ENCODE measurements at places on chromosomes 13 and 19.

GRCh38 chr19:23571175-23571574 is 115.8 kb downstream of the ZNF675 start:
- no peak for DNase-seq

DNA sequence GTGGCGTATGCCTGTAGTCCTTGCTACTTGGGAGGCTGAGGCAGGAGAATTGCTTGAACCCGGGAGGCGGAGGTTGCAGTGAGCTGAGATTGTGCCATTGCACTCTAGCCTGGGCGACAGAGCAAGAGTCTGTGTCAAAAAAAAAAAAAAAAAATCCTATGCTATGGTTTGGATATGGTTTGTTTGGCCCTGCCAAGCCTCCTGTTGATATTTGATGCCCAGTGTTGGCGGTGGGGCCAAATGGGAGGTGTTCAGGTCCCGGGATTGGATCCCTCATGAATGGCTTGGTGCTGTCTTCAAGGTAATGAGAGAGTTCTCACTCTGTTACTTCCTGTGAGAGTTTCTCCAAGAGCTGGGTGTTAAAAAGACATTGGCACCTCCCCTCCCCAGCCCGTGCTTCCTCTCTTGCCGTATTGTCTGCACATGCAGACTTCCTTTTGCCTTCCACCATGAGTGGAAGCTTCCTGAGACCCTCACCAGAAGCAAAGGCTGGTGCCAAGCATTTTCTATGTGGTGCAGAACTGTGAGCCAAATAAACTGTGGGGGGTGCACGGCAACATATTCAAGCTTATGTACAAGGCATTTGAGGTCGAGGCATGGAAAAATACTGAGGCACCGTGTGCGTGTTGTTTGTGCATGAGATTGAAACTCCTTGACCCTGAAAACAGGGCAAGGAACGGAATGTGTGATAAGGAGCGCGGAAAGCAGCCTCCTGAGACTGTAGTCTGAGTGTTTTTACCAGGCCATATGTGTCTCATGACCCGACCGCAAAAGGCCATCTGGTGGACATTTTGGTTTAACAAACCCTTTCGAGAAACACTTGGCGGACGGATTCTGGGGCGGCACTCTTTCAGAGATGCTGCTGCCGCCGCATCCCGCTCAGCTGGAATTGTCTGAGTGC is 7.3 kb downstream of the SIGLEC9 start:
- DNase-seq, result no peak

- peak; percentile 74 for DNase-seq
Measured at GRCh38 chr19:55580628-55581144, at the start of gene ZNF579. Gene ZNF579, minus strand, starts transcription at chr19:55580848. Its CDS starts 1,209 bp downstream, at chr19:55579639.

DNA sequence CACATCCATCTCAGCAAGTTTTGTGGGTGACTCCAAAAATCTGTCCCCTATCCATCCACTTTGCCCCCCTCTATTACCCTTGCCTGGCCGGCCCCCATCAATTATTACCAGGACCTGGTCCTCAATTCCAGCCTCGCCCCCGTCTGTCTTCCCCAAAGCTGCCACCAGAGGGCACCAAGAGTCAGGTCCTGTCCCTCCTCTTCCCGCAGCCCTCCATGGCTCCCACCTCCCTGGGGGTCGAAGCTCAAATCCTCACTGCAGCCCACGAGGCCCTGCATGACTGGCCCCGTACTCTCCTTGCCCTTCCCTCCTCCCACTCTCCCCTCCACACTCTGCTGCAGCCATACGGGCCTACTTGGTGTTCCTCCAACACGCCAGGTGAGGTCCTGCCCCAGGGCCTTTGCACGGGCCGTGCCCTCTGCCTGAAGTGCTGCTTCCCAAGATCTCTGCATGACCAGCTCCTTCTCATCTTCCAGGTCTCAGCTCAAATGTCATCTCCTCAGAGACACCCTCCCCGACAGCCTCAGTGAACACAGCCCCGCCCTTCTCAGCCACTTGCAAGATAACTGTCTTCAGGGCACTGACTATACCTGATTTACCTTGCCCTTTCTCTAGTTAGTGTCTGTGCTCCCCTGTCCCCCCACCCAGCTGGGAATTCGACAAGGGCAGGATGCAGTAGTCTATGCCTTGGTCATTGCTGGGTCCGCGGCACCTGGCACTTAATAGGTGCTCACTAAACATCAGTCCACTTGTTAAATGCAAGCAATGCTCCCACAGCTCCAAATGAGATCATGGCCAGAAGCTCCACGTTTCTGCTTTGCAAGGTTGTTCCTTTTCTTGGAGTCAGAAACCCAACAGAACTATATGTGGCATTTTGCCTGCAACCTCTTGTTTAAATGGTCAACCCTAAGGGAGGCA is 16.8 kb upstream of the SEMA6B start:
- peak; percentile 47 for DNase-seq

GRCh38 chr19:11281356-11282049 is 14.5 kb upstream of the TSPAN16 start:
- no peak for DNase-seq

- no peak for DNase-seq
Measured at GRCh38 chr19:6833166-6833790, 54.1 kb upstream of the ADGRE1 start.

GRCh38 chr13:54658771-54659170 is 1630.2 kb downstream of the OLFM4 start:
- DNase-seq, result no peak

- DNase-seq, result peak; percentile 41
Measured at GRCh38 chr13:29472332-29472961, 123.0 kb downstream of the SLC7A1 start.
